ENCODE measurements at places on chromosomes 2 and 18. TPM values are rescaled to one million over a fixed set of nuclear protein-coding genes. Genes with fewer than 3 reads are reported as not detected.

Gene GAL3ST2
- not detected for polyA plus RNA-seq

Gene CAB39
- 54.0 TPM for polyA plus RNA-seq

Gene ZNF385B
- not detected for polyA plus RNA-seq

Gene TRIM43
- polyA plus RNA-seq: not detected

Gene PID1
- polyA plus RNA-seq: 15.7 TPM

Gene CNTNAP5
- not detected for polyA plus RNA-seq

Gene ERBB4
- 0.10 TPM for polyA plus RNA-seq

Gene UXS1
- polyA plus RNA-seq: 50.7 TPM

Gene ATOH8
- 5.6 TPM for polyA plus RNA-seq

Gene ANKRD62
- not detected for polyA plus RNA-seq

Gene C2orf78
- not detected for polyA plus RNA-seq

Gene GAD1
- polyA plus RNA-seq: 0.12 TPM

Gene BCL11A
- not detected for polyA plus RNA-seq

Gene DSC2
- polyA plus RNA-seq: not detected

Gene IKZF2
- polyA plus RNA-seq: 6.4 TPM

Gene RTP5
- polyA plus RNA-seq: not detected

Gene CHRNG
- polyA plus RNA-seq: not detected

Gene FZD7
- 28.1 TPM for polyA plus RNA-seq

Gene CPSF3
- 48.6 TPM for polyA plus RNA-seq

Gene FMNL2
- 12.0 TPM for polyA plus RNA-seq

Gene REG1B
- polyA plus RNA-seq: not detected
